Stimulated activated CD8-positive, alpha-beta memory T cell treated with anti-CD3 and anti-CD28 coated beads, Interleukin-4, amount 100 ng/mL, for 1 hour (primary cell): ENCODE measurements at places on chromosomes 5 and 9.

GRCh38 chr9:89165341-89165740 is 13.3 kb downstream of the SHC3 start:
- DNase-seq = no peak

DNA sequence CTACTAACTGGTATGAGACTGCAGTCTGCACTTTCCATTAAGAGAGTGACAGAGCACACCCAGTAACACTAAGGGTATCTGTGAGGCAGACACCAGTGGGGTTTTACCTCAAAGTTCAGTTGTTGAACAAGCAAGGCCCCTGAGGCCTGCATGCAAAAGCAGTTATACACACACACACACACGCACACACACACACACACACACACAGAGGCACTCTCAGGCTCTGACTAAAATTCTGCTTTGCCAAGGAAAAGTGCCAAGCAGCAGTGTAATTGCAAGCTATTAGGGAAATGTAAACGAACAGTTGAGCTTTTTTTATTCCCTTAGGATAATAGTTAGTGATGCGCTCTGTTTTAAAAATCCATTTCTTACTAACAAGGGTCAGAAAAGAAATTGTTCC is 377.1 kb downstream of the SPOCK1 start:
- no peak for DNase-seq

GRCh38 chr9:2697492-2697891 is 19.8 kb upstream of the KCNV2 start:
- DNase-seq = no peak

DNA sequence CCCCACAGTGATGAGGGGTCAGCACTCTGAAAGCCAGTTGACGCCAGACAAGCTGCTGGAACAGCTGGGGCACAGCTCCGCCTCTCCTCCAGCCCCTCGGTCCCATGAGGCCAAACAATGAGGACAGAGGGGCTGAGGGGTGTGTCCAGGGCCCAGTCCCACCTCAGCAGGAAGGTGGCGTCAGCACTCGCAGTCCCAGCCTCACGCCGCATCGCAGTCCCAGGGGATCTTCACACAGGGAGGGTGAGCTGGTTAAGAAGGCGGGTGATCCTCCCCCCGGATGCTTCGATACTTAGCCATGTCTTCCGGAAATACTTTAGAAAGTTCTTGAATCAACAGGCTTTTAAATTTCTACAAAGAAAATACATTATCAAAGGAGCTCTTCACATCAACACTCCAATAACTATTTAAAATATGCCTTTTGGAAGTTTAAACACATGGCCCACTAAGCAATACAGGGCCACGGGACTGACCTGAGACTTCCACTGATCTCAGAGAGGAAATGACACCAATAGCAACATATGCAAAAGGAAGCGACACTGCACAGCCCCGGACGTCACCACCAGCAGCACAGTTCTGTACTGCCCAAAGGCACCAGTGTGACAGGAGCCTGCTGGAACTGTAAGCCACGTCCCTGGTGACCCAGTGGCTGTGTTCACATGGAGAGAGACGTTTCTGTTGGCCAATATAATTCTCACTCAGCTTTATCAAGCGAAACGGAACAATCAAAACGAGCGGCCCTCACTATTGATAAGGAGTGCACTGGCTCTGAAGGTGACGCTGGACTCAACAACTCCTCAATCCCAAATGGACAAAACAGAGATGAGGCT is 5.9 kb downstream of the MED10 start:
- no peak for DNase-seq

- no peak for DNase-seq
Measured at GRCh38 chr5:75457691-75458090, 53.7 kb downstream of the CERT1 start.

DNA sequence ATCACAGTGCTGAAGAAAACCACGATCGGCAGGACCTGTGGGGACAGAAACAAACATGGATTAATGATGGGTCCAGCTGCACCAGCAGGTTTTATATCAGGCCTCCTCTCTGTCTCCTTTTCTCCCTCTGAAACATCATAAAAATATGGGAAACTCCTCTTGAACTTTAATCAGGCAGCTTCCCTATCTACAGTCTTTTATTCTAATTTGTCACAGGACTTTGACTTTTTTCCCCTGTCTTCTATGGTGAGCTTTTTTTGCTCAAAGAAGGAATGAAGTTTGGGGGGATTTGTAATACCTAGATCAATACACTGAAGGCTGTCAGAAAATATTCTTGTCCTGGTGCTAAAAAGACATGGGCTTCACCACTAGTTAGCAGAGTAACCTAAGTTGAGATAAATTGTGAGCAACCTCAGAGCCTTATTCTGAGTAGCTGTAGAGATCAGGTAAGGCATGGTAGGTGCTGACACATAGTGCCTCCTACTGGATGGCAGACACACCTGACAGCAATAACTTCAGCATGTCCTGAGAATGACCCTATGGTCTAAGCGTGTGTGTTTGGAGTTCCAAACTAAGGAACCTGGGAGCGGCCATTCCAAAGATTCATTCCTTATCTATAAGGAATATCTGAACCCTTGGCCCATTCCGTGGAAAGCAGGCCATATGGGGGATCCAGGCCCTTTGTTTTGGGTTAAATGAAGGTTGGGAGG is 46.2 kb downstream of the SLC28A3 start:
- no peak for DNase-seq

DNA sequence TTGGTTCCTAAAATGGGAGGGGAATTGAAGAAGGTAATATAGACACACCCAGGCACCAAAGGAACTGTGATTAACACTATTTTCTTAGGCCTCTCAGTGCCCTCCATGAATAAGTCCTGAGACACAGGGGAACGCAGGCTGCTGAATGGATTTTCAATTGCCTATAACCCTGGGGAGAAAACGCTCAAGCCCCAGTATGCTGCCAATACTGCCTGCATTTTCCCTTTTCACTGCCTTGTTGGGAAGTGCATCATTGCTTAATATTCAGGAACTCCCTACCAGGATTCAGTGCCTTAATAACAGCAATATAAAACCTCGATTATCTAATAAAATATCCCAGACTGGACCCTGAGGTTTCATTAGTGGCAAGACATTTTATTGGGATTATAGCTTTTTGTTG is 25.4 kb downstream of the APBA1 start:
- DNase-seq = no peak
